ENCODE measurements at places on chromosomes 5 and 9.

DNA sequence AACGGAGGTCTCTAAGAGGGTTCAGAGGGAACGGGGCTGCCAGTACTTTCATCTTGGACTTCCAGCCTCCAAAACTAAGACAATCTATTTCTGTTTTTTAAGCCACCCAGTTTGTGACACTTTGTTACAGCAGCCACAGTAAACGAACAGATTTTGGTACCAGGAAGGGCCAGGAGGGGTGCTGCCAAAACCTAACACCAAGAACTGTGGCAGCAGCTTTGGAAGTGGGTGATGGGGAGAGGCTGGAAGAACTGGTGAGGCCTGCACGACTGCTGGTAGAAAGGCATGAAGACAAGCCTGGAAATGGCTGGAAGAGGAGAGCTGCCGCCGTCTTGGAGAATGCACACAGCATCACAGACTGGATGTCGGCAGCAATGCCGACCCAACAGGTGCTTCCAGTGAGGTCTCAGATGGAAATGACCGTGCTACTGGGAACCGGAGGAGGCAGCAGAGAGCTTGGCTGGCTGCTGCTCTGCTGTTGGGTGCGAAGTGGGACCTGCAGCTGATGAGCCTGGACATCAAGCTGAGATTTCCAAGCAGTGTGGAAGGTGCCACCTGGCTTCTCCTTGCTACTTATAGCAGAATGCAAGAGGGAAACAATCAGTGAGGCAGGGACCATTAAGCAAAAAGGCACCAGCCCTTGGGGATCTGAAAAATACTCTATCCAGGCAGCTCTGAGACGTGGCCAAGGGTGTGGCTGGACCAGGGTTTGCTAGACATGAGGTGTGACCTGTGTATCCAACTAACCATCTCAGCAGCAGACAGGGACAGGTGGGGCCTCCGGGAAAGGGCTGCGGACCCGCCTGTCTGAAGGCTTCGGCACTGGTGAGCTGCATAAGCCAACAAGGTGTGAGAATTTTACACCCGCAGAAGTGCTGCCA lies 4.7 kb upstream of the TMEM210 start:
- no peak for DNase-seq

GRCh38 chr5:122110987-122111386 lies 18.4 kb upstream of the ZNF474 start:
- DNase-seq, result no peak

GRCh38 chr9:133864011-133864410 lies 125.9 kb upstream of the SARDH start:
- DNase-seq, result no peak

GRCh38 chr9:125380406-125380805 lies 118.8 kb downstream of the GAPVD1 start:
- no peak for DNase-seq

DNA sequence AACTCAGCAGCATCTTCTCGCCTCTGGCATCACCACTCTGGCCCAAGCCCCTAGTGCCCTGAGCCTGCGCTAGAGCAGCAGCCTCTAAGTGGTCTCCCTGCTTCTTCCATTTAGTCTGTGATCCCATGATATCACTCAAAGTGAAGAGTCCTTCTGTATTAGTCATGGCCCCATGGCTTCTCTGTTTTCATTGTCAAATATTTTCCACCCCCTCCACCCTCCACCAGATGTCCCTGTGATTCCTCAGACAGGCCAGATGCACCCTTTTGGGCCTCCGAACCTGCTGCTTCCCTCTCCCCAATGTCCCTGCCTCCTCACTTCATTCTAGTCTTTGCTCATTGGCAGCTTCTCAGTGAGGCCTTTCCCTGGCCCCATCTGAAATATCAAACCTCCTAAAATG lies 299.2 kb downstream of the SPOCK1 start:
- DNase-seq, result no peak

GRCh38 chr9:113943112-113944009 lies 67.3 kb downstream of the ZNF618 start:
- DNase-seq, result no peak

Measured in activated gamma-delta T cell (primary cell).